ENCODE measurements at places on chromosomes 3 and 15.
A peak's percentile ranks its signal among the peaks of the same experiment; 100 is the strongest.

- DNase-seq = peak; percentile 24
Measured at GRCh38 chr3:11282250-11283138, 10.3 kb downstream of the ATG7 start.

DNA sequence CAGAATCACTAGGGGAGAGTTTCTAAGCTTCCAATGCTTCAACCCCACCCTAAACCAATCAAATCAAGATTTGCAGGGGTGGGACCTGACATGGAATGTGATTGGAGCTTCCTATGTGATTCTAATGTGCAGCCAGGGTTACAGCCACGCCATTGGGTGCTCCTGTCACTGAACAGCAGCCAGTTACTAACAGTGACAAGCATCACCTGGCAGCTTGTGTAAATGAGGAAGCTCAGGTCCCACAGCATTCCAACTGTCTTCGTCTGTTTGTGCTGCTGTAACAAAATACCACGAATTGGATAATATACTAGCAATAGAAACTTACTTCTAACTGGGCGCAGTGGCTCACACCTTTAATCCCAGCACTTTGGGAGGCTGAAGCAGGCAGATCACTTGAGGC is 294.9 kb downstream of the SHQ1 start:
- no peak for DNase-seq

DNA sequence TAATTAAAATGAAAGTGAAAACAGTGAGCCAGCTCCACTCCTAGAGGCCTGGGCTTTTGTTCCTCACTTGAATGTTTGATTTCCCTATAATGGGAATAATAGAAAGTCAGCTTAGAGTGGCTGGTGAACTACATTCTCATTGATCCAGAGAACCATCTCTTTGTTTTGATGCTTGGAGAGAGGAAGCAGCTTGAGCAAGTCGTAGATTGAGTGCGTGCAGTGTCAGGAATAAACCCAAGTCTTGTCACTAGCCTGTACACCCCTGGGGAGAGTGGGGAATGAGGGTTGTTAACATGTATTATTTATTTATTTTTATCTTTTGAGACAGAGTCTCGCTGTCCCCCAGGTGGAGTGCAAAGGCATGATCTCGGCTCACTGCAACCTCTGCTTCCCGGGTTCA is 885 bp upstream of the LSG1 start:
- DNase-seq = no peak

DNA sequence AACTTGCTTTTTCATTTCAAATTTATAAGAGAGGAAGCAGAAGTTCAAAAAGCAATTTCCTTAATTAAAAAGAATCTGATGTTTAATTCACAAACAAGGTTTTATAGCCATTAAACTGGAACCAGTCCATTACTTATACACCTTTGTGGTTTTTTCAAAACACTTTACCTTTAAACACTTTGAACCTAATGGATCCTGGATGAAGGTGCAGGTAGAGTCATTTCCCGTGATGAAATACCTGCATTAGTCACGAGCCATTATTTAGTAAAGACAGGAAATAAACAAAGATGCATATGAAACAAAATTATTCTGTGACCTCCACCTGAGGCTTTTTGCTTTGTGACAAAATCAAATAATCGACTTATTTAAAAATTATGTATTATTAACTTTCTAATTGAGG is 341.7 kb upstream of the UBE2E2 start:
- no peak for DNase-seq

- no peak for DNase-seq
Measured at GRCh38 chr3:54760201-54760600, 167.7 kb downstream of the LRTM1 start.

- DNase-seq = no peak
Measured at GRCh38 chr3:57151021-57151449, 14.1 kb downstream of the IL17RD start.

DNA sequence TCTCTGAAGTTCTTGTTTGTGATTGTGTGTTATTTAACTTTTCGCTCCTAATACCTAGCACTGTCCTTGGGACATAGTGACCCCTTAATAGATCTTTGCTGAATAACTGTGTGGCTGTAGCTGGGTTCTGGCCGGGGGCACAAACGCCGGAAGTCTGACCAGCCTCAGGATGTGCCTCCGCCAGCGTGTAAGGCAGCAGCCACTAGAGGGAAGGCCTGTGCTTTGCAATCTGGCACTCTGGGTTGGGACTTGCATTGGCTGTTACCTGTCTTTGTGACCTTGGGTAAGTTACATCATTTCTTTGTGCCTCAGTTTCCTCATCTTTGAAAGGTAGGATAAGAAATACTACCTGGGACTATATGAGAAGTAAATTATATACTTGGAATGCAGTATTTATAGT is 158.7 kb downstream of the GHSR start:
- peak; percentile 51 for DNase-seq

DNA sequence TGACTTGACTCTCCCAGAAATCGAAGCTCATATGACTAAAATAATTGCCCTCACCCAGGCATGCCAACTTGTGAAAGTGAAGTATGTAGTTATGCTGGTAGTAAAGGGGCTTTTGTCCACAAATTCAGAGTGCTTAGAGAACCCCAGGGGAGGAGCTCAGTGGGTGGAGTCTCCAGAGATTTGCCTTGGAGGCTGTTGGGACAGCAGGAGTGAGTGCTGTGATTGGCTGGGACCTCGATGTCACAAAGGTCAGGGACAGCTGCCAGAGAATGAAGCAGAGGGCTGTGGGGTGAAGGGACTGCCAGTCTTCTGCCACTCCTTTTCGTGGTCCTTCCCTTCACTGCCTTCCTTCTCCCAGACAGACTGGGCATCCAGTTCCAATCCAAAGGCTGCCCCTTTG is 49.8 kb downstream of the ZNF445 start:
- no peak for DNase-seq

- no peak for DNase-seq
Measured at GRCh38 chr15:48334260-48334659, 3.0 kb downstream of the DUT start.

- DNase-seq = no peak
Measured at GRCh38 chr3:187706971-187707370, 4.6 kb upstream of the RTP2 start.

DNA sequence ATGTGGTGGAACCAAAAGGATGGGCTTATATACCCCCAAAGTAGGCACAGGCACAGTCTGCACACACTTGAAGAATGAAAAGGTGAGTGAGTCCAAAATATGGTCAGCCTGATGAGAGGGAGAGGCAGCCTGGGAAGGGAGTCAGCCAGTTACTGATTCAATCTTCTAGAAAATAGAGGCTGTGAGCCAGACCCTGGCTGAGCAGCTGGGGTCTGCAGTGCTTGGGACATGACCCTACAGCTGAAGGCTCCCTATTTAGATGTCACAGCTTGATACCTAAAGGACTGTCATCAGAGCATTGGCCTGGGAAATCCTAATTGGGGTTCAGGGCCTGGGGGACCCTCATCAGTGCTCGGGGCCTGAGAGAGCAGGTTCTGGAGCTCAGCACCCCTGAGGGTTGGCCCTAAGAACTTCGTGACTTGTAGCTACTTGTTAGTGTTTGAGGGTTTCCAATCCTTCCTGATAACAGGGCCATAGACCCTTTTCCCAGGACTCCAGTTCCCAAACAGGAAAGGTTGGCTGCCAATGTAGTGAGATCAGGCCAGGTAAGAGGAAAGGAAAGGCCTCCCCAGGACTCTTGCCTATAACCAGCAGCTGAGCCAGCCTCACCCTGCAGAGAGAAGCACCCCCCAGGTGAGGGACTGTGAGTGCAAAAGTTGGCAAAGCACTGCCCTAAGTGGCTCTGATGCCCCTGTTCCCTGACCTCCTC is 54.7 kb upstream of the SLCO2A1 start:
- DNase-seq = no peak

DNA sequence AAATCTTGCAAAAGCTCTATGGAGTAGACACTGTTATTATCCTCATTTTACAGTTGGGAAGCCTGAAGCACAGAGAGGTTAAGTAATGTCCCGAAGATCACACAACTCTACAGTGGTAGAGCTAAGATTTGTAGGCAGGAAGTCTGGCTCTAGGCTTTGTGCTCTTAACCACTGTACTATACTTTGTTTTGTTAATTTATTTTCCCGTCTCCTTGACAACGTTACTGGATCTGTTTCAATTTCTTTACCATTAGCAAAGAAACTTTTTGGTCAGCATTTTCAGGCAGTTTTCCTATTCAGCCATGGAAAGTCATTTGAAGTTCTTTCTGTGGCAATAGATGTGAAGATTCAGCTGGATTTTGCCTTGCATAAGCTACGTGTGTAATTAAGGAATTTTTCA is 51.7 kb downstream of the OTOL1 start:
- no peak for DNase-seq

GRCh38 chr3:150269526-150269925 is 138.6 kb upstream of the TSC22D2 start:
- DNase-seq = no peak

DNA sequence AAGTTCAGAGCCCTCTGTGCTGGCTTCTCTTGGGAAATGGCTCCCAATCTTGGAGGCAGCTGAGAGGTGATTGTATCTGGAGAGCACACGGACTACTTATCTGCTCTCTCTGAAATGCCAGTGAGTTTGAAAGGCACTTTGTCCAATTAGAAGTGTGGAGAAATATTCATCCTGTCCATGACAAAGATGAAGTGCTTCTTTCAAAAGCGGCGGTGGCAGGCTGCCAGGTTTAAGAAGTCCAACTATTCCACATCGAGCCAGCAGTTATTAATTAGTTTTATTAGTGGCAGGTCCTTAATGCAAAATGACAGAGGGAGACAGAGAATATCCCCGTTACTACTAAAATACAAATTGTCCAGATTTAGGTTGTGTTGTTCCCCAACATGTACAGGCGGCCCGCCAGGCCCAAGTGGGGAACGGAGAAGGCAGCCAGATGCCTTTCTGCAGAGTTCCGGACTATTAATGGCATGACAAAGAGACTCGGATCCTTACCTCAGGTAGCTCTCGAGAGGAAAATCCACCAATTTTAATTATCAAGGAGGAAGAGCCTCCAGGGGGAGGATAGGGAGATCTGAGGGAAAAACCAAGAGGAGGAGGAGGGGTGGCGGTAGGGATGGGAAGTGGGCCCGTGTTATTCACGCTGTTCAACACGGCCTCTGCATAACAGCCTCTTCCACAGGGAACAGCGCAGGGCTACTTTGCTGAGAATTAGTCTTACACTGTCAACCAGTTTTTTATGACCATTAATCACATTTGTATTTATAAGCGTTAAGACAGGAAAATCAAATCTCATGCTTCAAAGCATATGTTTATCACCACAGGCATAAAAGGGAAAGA is 42.0 kb downstream of the RORA start:
- DNase-seq = peak; percentile 39

DNA sequence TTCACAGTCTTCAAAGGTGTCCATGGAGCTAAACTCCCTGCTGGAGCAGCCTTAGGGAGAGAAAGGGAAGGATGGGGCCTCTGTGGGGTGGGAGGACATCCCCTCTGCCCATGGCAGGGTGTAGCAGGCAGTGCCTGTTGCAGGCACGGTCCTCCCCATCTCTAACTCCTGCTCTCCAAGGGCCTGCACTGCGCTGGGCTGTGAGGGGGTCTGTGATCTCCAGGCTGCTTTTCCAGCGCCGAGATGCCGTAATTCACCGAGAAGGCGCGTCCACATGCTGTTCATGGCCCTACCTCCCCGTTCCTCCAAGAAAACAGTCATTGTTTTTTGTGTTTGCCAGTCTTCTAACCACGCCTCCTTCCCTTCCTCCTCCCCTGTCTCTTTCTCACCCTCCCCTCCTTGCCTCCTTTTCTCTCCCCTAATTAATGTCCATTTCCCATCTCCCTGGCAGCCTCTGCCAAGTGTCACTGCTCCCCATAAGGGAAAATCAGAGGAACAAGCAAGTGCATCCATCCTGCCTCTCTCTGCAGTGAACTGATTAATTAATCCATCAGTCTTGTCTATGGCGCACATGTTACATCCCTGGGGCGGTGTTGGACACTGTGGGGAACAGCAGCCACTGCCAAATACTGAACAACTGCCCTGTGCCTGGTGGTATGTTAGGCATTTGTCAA is 17.7 kb upstream of the LAMP3 start:
- DNase-seq = no peak

GRCh38 chr3:117286488-117286887 is 576.9 kb downstream of the TUSC7 start:
- no peak for DNase-seq

- DNase-seq = no peak
Measured at GRCh38 chr3:155231792-155232191, 61.7 kb downstream of the STRIT1 start.

DNA sequence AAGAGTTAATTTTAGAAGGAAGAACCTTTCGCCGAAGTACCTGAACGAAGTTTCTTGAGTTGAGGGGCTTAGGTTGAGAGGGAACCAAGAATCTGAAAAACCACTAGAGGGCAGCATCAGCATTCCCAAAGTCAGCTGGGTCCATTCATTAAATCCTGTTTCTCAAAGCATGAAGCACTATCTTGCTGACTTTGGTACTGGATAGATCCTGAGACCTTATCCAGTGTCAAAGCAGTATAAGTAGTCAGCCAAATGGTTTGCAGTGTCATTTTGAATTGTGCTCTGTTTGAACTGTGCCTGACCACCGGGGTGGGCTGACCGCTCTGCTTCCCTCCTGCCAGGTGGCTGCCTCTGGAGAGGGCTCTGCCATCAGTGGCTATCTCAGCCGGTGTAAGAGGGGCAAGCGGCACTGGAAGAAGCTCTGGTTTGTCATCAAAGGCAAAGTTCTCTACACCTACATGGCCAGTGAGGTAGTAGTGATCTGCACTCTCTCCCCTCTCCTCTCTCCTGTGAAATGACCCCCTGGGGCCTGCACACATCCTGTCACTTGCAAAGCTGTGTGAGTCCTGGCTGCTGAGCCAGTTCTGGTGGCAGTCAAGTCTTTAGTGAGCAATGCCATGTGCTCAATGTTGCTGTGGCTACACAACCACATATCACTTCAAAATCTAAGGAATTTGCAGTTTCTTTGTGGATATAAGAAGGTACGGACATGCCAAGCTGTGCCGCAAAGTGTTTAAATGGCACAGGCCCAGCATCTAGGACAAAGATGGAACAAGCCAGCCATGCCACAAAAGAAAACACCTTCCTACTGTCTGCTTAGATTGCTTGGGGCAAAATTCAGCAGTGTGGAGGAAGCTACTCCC is 21.4 kb upstream of the NR2C2 start:
- DNase-seq = no peak

- DNase-seq = peak; percentile 69
Measured at GRCh38 chr3:188348435-188349244, 194.7 kb downstream of the LPP start.

- no peak for DNase-seq
Measured at GRCh38 chr15:70061696-70062270, 35.9 kb downstream of the TLE3 start.

- peak; percentile 74 for DNase-seq
Measured at GRCh38 chr15:78859971-78860719, 12.5 kb upstream of the MORF4L1 start.

- no peak for DNase-seq
Measured at GRCh38 chr3:40497288-40497687, 8.6 kb upstream of the ZNF620 start.

GRCh38 chr3:178320456-178321351 is 215.5 kb upstream of the KCNMB2 start:
- peak; percentile 66 for DNase-seq

DNA sequence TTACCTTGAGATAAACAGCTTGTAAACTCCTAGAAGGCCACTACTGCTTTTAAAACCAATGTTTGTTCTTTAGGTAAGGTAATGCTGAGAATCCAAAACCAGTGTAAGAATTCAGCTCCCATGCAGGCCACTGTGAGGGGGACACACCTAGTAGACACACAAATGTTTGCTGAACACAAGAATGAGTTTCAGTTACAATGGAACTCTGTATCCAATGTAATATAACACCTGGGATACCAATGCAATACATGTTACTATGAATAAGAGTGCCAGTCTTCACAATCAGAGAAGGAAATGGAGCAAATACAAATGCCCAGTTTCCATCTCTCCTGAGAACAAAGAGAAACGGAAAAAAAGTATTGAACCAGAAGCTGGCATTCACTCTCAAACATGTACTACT is 65.9 kb downstream of the IGF2BP2 start:
- no peak for DNase-seq

GRCh38 chr3:113065336-113065735 is 74.6 kb downstream of the GTPBP8 start:
- no peak for DNase-seq

All from heart right ventricle (tissue), 16 donors.